ENCODE measurements at places on chromosomes 3 and 15.
A peak's percentile ranks its signal among the peaks of the same experiment; 100 is the strongest.

- no peak for DNase-seq
Observed at GRCh38 chr3:148878095-148878494, 13.0 kb downstream of the CPA3 start.

DNA sequence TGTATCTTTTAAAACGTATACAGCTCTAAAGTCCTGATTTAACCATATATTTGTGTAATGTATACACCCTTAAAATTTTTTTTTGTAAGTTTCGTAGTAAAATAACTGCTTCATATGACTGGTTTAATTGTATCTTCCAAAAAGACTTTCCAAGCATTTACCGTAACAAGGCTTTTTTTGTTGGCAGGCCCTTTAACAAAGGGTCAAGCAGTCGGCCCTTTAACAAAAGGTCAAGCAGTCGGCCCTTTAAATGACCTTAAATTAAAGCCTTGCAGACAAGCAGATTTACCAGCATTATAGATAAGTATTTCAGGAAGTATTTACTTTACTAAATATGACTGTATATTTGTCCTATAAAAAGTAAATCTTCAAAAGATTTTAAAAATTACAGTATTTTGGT lies 28.1 kb downstream of the TSC22D2 start:
- no peak for DNase-seq

- DNase-seq, result no peak
Observed at GRCh38 chr3:105013657-105014056, 353.1 kb upstream of the ALCAM start.

DNA sequence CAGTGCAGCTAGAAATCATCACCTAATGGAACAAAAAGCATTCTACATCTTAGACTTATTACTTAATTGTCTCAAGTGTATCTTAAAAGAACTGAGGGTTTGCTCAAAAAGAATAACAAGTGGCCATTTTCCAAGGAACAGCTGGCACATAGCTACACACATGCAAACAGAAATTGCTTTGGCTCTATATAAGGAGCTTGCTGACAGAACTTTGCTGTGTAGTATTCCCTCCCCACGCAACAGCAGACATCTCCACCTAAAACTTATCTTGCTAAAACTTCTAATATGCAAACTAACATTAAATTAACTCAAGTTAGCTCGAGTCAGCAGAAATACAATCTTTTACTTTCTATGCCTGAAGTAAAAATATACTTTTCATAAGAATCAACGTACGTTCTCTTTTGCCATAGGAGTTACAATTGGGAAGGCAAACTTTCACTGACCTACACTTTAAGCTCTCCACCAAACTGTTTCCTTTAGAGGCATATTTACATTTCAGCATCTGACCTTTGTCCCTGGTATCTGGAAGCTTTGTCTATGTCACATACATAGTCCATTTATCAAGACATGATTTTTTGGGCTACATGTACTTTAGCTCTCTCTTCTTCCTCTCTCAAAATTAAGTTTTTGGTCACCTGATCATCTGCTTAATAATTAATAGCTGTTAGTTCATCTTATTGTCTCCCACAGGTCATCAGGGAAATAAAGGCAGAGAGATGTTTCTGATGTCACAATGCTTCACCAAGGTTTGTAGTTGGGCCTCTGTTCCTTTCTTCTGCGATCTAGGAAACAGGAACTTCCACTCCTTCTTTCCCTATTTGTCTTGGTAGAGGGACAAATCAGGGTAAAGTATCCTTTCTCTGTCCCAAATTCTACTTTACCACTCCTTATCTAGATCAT lies 163.4 kb upstream of the AGTR1 start:
- DNase-seq, result no peak

GRCh38 chr3:9701006-9701405 lies 2.6 kb upstream of the CPNE9 start:
- no peak for DNase-seq

DNA sequence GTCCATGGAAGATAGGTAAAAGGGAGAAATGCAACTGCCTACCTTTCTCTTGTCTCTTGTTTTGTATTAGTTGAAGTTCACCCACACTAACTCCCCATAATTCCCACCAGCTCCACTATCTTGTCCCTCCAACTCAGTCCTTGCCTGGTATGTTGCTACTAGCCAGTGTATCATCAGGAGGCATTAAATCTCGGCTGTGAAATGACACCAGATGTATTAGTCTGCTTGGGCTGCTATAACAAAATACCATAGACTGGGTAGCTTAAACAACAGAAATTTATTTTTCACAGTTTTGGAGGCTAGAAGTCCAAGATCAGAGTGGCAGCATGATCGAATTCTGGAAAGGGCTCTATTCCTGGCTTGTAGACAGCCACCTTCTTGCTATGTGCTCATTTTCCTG lies 102.3 kb upstream of the WDR72 start:
- DNase-seq, result no peak

- DNase-seq, result no peak
Observed at GRCh38 chr15:25643120-25643519, 204.3 kb upstream of the UBE3A start.

DNA sequence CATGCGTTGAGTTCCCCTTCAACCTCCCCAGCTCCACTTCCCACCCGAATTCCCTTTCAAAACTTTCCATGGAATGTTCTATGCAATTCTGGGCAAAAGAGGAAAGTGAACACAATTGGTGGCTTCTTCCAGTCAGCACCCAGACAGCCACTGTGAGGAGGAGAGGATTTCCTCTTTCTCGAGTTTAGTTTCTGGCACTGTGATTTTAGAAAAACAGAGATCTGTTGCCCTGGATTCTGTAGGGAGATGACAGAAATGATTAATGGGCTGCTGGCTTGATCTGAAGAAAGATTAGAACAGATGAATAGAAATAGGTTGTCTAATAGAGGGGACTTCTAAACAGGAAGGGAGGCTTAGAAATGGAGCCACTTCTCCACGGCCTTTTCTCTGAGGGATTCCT lies 172.0 kb downstream of the MCTP2 start:
- DNase-seq, result no peak

DNA sequence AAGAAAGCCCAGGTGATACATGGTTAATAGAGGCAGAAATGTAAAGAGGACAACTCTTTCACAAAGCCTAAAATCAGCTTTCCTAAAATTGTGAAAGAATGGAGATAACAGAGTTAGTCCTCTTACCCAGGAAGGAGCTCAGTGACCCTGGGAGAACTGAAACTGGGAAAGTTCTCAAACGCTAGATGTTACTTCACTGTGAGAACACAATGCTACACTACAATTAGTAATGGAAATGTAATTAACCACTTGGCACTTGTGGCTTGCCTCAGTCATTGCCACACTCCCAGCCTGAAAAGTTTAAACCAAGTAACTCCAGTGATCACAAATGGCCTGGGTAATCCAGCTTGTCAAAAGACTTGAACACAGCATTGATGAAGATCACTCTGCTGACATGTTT lies 102.7 kb upstream of the FGF7 start:
- DNase-seq, result no peak

- no peak for DNase-seq
Observed at GRCh38 chr15:55422089-55422488, 13.8 kb downstream of the PIERCE2 start.

- DNase-seq, result no peak
Observed at GRCh38 chr15:80159811-80160569, 7.2 kb downstream of the FAH start.

GRCh38 chr3:122902326-122902725 lies 107.5 kb downstream of the SLC49A4 start:
- DNase-seq, result no peak

DNA sequence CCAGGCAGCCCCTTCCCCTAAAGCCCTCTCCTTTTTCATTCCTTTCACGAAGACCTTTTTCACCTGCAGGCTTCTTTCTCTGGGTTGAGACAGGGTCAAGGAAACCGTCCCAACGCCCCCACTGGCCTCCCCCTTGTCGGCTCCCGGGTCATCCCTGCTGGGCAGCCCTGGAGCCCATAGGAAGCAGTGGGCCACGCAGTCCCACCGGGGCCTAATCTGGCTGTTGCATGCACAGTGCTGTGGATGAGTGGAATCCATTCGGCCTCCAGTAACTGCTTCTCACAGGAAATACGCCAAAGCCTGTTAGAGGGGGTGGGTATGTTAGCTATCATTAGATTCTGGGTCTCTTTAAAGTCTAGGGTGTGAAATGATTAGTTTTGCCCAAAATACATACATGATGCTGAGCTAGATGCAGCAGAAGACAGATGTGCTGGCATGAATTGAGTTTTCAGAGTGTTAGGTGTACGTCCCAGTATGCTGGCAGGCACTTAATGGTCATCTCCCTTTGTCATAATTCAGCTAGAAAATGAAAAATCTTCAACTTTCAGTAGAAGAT lies 16.6 kb downstream of the LYSMD4 start:
- no peak for DNase-seq

DNA sequence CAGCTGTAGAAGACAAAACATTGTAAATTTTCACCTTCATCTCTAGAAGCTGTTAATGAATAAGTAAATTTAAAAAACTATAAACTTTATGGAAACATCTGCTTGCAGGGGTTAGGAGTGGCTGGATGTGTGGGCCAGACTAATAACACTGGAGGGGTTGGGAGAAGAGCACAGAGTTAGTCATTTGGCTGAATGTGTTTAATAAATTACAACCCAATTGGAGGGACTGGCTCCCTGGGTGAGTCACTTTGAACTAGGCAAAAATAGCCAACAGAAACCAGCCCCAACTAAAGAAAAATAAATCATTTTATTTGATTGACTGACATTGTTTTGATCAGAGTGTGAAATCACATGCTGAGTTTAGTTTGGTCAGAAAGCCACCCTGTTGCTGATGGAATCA lies 21.8 kb downstream of the DGKG start:
- no peak for DNase-seq

GRCh38 chr3:73446467-73447110 lies 178.2 kb downstream of the PDZRN3 start:
- DNase-seq, result no peak

DNA sequence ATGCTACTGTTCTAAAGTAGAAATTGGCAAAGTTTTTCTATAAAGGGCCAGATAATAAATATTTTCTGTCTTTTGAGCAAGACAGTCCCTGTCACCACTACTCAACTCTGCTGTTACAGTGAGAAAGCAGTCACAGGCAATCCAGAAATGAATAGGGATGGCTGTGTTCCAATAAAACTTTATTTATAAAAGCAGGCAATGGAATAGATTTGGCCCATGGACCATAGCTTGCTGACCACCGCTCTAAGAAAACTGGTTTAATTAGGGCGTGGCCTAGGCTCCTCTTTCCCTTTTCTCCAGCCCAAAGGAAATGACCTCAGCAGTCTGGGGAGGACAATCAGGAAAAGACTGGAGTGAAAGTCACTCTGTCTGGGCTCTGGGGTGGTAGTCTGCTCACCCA lies 183.8 kb downstream of the MEGF11 start:
- DNase-seq, result no peak

DNA sequence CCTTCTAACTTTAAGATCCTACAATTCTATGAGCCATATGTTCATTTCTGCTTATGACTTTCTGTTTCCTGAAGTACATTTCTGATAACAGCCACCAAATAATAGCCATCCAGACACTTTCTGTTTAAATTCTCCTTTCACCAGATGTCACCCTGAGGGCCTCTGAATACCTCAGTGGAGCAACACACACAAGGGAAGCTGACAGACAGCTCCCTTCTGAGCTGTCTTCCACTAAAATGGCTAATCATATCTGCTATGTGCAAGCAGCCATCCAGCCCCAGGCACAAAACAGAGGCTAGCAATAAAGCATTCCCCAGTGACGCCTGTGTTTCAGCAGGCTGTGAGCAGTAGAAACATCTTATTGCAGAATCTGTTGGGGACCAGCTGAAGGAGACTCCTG lies 666.6 kb upstream of the UBE2E2 start:
- DNase-seq, result no peak

DNA sequence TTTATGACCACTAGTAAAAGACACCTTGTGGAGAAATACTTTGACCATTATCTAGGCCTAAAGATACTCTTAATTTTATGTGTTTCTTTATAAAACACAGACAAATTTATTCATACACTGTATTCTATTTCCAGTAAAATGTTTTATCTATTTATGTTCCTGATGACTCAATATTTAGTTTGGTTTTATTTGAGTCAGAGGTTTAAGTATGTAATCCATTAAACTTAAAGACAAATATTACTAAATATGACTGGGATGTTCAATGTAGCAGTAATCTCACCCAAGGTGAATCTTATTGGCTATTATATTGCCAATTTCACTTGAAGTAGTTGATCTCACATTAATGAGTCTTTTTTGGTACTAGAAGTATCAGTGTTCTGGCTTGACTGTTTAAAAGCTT lies 799.7 kb downstream of the CADM2 start:
- DNase-seq, result no peak

GRCh38 chr3:114406286-114406685 lies 112.5 kb downstream of the TIGIT start:
- no peak for DNase-seq

GRCh38 chr3:125141596-125142419 lies 70.7 kb downstream of the SLC12A8 start:
- DNase-seq, result peak; percentile 76

DNA sequence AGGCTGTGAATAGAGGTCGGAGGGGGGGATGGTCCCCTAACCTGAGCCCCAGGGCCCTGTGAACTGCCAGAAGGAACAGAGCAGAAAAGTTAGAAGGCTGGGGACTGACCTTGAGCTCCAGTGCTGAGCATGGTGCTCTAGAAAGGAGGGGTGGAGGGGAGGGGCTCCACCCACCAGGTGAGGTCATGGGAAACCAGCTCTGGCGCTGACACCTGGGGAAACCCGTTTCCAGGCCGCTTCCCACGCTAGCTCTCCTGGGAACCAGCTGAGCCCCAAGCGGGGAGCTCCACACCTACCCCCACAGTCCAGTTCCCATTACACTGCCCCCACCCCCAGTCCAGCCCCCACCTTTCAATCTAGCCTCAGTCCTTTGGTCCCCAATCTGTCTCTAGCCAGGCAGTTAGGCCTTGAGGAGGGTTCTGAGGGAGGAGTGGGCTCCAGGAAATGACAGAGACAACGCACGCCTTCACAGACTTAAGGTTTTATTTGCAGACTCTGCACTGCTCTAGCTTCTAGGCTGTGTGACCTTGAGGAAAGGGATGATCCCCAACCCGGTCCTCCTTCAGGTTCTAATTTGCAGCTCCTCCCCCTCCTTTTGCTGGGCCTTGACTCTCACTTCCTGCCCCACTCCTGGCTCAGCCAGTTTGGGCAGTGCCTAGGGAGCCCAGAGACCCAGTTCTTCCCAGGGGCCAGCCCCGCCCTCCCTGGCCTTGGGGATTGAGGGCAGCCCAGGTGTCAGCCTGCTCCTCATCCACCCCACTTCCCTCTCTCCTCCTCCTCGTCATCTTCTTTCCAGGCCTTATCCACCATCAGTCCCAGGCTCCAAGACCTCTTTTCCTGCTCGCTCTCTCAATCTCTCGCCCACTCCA lies 2.1 kb downstream of the RHOV start:
- DNase-seq, result no peak

DNA sequence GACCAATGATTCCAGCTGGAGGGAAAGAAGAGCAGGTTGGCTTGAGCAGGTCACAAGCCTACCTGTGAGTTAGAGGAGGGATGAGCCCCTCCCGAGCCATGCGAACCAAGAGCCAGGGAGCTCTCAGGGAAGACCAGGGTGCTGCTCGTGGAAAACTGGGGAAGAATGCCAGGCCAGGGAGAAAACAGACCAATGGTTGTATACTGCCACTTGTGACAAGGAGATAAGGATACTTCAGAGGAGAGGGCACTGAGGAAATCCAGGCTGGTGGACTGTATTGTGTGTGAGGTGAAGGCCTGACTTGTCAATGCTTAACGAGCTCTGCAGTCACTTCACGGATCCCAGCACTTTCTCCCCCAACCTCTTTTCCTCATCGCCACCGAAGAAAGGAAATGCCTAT lies 177.7 kb downstream of the SSR3 start:
- DNase-seq, result no peak
